RPMI7951 (cell line): ENCODE measurements at places on chromosomes 7 and 10. TPM values are rescaled to one million over a fixed set of nuclear protein-coding genes. Genes with fewer than 3 reads are reported as not detected.

DNA sequence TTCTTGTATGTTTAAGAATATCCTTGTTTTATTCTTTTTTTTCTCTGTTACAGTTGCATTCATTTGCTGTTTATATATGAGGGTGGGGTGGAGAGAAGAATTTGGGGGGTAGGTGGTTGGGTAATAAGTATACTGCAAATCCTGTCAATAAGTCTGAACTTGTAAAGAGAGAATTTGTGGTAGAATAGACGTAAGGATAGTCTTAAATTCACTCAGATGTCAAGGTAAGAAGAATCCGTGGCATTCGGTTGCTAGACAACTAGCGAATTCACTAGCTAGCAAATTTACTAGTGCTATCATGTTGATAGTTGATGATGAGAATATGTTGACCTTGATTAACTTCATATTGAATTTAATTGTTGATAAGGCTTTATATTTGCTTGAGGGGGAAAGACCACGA is 40.7 kb downstream of the RSBN1L start:
- no peak for DNase-seq

GRCh38 chr7:27992755-27993493 is 187.7 kb downstream of the JAZF1 start:
- DNase-seq: no peak

DNA sequence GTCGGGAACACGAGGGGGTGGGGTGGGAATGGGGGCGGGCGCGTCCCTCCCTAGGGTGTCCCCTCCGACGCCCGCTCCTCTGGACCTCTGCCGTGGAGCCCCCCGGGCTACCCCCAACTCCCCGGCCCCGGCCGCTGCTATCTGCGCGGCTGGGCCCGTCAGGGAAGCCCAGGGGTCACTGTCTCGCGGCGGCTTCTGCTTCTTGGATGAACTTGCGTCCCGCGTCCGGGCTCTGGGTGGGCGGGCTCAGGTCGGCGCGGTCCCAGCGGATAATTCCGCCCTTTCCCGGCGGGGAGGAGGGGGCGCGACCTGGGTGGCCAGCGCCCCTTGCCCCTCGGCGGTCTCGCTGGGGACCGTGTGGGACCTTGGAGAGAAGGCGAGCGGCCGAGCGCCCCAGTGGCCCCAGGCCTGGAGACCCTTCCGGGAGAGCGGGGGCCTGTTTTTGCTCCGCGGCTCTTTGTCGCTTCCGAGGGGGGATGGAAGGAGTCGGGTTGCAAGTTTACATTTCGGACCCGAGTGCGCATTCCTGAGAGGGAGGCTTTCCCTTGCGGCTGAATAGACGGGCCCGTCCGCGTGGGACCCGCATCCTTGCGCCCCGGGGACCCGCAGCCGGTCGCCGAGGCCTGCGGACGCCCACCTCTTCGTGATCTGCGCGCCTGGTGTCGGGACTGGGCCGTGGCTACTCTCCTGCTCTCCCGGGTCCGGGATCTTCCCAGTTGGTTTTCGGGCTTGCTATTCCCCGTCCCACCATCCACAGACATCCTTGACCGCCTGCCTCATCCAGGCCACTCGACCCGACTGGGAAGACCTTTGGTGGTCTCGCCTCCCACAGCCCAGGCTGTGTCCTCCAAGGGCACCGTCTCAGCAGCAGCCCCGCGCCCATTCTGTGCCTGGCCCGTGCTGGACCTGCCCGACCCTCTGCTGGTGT is 812 bp downstream of the DOCK1 start:
- peak; percentile 32 for DNase-seq

- no peak for DNase-seq
Observed at GRCh38 chr10:23172429-23173213, 19.5 kb upstream of the PTF1A start.

DNA sequence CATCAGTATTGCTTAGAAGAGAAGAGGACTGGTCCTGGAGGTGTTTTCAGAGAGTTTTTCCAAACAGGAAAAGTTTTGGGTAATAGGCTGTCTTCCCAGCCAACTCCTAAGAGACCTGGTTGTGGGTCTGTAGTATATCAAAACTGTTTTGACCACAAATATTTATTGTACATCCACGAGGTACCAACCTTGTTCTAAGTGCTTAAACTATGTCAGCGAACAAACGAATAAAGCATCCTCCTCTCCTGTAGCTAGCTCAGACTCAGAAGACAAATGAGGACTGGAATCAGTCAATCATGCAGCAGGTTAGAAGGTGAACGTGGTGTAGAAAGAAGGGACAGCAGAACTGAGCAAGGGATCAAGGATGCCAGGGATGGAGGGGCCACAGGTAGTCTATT is 61.6 kb upstream of the MKI67 start:
- no peak for DNase-seq

DNA sequence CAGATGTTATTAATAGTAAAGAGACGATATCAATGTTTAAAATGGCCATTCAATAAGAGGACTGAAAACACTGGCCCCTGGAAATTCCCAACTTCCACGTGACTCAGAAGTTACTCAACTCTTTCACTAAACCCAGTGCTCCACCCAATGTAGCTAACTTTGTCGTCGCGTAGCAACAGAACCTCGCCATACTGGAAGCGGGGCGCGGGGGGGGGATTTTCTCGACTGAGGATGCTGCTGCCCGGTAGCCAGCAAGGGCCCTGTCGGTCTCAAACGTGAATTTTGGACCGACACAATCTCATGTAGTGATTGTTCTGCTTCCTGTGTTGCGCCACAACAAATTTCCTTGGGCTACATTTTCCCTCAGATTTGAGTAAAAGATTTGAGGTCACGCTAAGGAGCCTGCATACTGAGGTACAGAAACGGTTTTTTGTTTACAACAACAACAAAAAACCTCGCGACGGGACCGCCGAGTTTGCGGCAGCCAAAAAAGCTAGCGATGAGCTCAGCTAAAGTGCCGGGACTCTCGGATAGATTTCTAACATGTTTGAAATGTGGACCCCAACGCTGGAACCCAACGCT is 977 bp upstream of the SFR1 start:
- peak; percentile 95 for DNase-seq

DNA sequence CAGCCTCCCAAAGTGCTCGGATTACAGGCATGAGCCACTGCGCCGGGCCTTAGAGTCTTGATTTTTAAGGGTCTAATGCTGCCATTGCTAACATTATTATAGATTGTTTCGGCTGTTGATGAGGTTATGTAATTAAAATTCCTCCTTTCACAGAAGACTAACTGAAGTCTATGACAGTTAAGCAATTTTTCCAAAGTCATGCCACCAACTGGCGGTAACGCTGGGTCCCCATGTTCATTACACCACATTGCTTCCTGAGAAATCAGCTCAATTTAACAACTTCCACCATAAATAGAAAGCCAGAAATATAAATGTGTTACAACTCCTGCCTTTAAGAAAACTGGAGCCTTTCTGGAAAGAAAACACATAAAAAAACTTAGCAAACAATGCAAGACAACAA is 3.5 kb downstream of the ERLIN1 start:
- DNase-seq: no peak

GRCh38 chr7:27678617-27679260 is 16.1 kb upstream of the HIBADH start:
- peak; percentile 67 for DNase-seq

- DNase-seq: no peak
Observed at GRCh38 chr7:36852931-36853330, 128.6 kb upstream of the AOAH start.

The NRAP gene
- total RNA-seq: not detected in 2 replicates

The HOGA1 gene
- total RNA-seq: 0.24 and 0.78 TPM in 2 replicates

The CD36 gene
- total RNA-seq: 6.5 and 11.4 TPM in 2 replicates

The NPSR1 gene
- not detected in 2 replicates for total RNA-seq

The ABCB4 gene
- total RNA-seq: 0.60 and 0.68 TPM in 2 replicates
